ENCODE measurements at places on chromosomes 6 and 20.

- DNase-seq, result no peak
Observed at GRCh38 chr6:149389509-149390297, 10.4 kb upstream of the SUMO4 start.

DNA sequence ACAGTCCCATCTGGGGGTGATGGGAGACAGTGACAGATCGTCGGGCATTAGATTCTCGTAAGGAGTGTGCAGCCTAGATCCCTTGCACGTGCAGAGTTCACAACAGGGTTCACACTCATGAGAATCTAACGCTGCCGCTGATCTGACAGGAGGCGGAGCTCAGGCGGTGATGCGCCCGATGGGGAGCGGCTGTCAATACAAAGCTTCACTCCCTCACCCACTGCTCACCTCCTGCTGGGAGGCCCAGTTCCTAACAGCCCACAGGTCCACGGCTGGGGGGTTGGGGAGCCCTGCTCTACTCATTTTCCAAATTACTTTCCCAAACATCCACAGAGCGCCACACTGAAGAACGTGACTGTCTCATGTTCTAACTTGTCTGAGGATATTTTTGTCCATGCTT lies 25.3 kb downstream of the CTCFL start:
- no peak for DNase-seq

DNA sequence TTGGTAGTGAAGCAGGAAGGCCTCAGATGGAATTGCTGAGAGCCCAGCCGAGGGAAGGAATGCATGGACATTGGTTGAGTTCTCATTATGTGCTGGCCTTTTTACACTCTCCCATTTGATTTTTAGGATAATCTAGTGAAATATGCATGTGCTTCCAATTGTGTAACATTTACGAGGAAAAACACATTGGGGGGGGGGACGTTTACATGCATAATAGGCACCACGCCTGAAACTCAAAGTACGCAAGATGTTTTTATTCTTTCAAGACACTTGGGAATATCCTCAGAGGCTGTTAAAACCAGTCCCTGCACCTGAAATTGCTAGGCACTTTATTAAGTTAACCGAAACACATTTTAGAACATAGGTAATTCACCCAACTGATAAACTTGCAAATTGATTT lies 118.5 kb upstream of the CDH4 start:
- DNase-seq, result no peak

DNA sequence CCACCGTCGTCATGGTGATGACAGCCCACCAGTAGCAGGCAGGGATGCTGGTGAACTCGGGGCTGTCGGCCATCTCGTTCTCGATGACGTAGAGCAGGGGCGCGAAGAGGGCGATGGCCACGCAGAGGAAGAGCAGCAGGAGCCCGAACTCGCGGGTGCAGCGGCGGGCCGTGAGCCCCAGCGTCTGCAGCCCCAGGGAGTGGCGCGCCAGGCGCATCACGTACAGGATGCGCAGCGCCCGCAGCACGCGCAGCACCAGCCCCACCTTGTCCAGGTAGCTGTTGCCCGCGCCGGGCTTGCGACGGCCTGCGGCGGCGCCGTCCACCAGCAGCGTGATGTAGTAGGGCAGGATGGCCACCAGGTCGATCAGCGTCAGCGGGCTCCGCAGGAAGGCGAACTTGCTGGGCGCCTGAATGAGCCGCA lies 18.6 kb downstream of the KCNG1 start:
- no peak for DNase-seq

DNA sequence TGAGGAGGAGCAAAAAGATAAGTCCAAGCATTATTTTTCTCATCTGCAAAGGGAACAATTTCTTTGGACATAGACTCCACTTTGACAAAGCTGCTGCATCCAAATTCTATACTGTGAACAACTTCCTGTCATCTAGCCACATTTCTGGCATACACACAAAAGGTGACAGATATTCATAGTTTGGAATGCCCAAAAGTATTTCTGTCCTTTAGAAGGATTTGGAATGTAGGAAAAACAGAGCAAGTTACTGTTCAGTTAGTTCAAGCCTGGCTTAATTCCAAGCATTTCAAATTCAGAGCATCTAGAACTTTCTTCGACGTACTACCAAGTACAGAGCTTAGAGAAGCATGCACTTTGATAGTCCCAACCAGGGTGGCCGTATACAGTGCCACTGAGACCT lies 134.0 kb downstream of the PDE7B start:
- no peak for DNase-seq

- DNase-seq, result no peak
Observed at GRCh38 chr6:105889902-105890301, 196.2 kb upstream of the PRDM1 start.

- no peak for DNase-seq
Observed at GRCh38 chr6:36683145-36683655, 4.7 kb downstream of the CDKN1A start.

- DNase-seq, result no peak
Observed at GRCh38 chr6:1576166-1576565, 33.5 kb upstream of the FOXC1 start.

GRCh38 chr20:52622081-52622480 lies 350.1 kb upstream of the TSHZ2 start:
- no peak for DNase-seq

GRCh38 chr20:24683676-24684075 lies 214.2 kb downstream of the SYNDIG1 start:
- DNase-seq, result no peak

GRCh38 chr20:54284928-54285704 lies 77.2 kb downstream of the PFDN4 start:
- peak; percentile 5 for DNase-seq

DNA sequence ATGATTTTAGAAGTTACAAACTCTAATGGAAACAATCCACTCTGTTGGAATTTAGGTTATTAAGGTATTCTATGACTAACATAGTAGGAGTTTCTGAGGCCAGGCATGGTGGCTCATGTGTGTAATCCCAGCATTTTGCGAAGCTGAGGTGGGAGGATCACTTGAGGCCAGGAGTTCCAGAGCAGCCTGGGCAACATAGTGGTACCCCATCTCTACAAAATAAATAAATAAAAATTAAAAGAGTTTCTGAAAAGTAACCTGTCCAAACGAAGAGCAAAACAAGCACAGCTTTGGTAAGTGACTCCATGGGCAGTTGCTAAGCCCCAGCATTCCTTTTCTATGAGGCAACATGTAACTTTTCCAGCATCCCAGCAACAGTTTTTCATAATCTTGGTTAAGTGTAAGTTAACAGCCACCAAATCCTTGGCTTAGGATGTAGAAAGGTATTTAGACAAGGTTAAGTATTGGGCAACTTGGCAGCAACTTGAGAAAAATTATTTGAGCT lies 86.3 kb downstream of the SOX4 start:
- DNase-seq, result no peak

DNA sequence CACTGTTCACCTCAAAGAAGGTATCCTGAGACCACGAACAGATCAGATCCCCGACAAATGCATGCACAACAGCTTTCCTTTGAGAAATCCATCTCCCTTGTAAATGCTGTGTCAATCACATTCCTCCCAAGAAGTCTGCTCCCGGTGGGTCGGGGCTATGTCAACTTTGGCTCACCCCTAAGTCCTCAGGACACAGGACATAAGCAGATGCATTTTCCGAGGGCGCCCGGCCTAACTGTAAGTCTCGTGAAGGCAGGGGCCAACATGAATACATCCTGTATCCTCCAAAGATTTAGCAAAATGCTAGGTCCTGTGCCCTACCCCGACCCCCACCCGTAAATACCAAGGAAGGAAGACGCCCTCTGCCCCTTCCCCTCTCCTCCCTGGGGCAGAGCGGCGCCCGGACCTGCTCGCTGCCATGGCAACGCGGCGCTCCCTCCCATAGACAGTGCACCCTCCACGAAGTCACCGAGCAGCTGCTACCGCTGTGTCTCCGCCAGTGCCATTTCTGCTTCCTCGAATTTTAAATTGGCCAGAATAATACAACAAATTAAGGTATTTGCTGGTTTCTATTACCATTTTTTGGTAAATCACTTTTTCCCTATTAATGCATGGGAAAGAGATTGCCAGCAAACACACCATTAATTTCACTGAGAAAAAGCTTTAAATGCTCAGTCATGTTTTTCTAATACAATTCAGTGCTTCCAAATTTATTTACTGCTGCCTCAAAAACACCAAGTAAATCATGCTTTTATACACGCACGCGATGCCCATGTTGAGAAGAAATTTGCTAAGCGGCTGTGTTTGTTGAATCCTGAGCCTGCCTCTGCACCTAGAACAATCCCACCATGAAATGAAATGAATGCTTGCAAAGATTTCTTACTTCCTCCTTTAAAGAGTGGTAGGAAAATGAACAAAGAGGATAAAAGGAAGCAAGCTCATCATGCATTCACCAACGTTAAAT lies 100.6 kb downstream of the PCSK2 start:
- no peak for DNase-seq

GRCh38 chr6:66897576-66897975 lies 1190.5 kb upstream of the EYS start:
- peak; percentile 78 for DNase-seq

DNA sequence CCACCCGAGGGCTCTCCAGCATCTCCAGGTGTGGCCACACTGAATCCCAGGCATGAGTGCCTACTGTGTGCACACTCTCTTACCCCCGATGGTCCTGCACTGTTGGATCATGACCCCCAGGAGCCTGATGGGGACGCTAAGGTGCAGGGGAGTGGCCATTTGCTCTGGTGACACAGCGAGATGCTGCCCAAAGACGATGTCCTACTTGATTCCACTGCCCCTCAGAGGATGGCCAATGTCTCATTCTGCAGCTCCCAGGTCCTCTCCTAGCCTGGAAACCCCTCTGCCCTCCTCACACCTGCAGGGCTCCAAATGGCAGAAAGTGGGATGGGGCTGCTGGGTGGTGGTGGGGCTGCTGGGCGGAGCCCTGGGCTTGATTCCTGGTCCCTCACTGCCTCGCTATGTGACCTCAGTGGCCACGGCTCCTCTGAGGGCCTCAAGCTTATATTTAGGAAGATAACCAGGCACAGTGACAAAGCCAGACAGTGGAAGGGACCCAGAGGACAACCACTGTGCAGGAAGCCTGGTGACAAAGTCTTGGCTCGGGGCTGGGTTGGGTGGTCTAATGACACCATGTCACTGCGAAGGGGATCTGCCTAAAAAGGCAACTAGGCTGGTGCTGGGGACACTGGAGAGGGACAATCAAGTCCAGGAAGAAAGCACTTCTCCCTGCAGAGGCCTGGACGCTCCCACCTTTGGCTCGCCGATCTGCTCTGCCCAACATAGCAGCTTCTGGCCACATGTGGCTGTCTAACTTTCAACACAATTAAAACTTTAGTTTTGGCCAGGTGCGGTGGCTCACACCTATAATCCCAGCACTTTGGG lies 28.4 kb downstream of the TGM2 start:
- no peak for DNase-seq

DNA sequence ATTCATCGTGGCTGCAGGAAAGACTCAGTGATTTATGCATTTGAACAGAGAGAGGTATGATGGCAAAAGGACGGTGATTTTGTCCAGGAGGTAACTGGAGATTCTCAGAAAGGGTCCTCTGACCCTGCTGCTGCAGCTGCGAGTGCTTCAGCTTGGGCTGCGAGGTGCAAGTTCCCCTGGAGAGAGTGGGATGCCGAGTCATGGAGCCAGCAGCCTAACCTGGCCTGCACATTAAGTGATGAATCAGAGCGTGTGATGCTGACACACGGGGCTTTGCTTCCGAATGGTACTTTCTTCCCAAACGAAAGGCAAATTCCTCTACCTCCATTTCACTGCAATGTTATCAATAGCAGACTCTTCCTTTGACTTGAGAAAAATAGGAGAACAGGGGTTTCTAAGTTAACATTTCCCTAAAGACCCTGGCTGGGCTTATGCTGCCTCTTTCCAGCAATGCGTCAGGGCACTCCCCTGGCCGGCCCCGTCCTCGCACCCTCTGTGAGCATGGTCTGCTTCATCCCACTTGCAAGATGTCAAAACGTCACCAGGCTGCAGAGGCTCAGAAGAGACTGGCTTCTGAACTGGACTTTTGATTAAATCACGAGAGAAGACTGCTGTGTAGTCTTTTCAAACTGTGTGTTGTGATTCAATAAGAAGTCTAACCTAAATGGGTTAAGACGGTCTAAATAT lies 628.0 kb upstream of the AGPAT4 start:
- no peak for DNase-seq

DNA sequence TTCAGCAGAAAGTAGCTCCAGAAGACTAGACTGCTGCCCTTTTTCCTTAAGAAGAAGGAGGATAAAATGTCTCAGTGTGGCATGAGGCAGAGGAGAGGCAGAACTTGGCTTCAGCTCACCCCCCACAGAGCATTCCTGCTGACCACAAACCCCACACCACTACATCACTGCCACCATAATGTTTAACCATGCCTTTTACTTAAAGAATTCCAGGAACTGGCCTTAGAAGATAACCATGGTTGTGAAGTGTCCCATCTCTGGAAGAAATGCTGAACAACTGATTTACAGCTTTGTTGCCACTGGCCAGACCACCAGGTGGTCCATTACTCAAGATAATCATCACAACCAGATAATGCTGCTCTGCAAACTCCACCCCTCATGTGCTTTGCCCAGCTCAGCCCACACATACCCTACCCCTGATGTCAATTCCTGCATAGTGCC lies 154.1 kb downstream of the CD24 start:
- DNase-seq, result peak; percentile 89

GRCh38 chr20:1805161-1805581 lies 90.0 kb upstream of the SIRPA start:
- no peak for DNase-seq

GRCh38 chr20:5864873-5865587 lies 85.3 kb downstream of the TRMT6 start:
- no peak for DNase-seq

DNA sequence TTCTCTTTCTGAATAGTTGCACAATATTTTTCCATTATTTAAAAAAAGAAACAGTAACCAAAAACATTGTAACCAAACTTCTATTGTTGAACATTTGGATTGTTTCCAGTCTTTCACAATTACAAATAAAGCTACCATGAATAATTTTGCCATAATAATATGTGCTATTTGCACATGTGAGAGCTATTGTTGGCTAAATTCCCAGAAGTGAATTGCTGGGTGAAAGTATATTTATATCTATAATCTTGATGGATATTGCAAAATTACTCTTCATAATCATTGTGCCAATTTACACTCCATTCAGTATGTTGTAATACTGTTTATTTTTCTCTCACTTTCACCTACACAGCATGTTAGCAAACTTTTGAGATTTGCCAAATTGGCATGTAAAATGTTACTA lies 36.6 kb upstream of the SLC22A16 start:
- DNase-seq, result no peak

DNA sequence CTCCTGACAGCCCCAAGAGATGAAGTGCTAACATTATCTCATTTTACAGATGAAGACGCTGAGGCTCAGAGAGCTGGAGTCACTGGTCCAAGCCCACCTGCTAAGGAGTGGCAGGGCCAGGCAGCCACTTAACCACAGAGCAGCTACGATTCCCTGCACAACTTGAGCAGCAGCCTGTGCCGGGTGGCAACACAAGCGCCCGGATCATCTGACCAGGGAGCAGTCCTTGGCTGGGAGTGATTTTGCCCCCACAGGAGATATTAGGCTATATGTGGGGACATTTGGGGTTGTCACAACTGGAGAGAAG lies 93.2 kb upstream of the PTPN1 start:
- no peak for DNase-seq

- DNase-seq, result peak; percentile 79
Observed at GRCh38 chr6:27478141-27478705, 5.3 kb upstream of the ZNF184 start.

GRCh38 chr6:149385998-149386646 lies 13.9 kb upstream of the SUMO4 start:
- DNase-seq, result no peak

GRCh38 chr20:54257071-54257816 lies 49.4 kb downstream of the PFDN4 start:
- DNase-seq, result no peak

Measured in OCI-M1 (cell line).